ENCODE measurements at places on chromosomes 11 and 22.

- no peak for DNase-seq
Observed at GRCh38 chr22:42800451-42801251, 56.4 kb downstream of the ARFGAP3 start.

- no peak for DNase-seq
Observed at GRCh38 chr11:103832762-103833161, 203.7 kb upstream of the DDI1 start.

DNA sequence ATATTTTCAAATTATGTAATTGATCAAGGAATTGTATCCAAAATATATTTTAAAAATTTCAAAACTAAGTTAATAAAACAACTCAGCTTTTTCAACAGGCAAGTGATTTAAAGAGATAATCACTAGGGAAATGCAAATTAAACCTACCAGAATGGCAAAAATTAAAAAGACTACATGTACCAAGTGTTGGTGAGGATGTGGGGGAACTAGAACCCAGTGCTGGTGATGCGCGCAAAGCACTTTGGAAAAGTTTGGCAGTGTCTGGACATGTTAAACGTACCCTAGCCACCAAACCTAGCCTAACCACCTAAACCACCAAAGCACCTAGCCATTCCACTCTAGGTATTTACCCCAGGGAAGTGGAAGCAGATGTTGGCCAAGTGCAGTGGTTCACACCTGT, 22.9 kb downstream of the PACSIN2 start:
- DNase-seq = no peak

GRCh38 chr22:49685686-49686085, 142.0 kb downstream of the BRD1 start:
- DNase-seq = no peak

DNA sequence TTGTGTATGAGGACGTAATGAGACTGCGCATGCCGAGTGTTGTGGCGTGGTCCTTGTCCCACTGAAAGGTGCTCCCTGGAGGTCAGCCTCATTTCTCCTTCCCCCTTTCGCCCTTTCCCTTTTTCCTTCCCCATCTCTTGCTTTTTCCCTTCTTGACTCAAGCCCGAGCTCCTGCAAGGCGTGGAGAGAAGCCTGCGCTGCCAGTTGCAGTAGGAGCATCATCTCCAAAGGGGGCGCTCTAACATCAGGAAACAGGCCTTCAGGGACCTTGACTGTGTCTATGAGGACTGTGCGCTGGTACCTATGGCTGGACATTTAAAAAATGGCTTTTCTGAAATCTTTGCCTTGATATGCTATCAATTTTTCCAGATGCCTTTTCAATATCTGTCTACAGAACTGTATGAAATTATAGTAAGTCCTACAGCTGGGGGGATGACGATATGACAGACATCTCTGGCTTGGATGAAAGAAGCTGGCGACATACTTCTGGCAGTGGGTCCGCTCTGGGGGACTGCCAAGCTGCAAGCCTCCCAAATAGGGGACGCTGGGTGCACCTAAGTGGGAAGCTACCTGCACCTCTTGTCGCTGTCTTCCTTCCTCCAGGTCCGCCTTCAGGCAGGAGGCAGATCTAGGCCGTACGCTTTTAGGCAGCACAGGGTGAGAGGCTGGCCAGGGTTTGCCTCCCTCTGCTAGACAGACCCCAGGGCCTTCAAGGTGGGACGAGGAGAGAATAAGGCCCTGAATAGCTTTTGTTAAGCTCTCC, 96.5 kb downstream of the NXPE2 start:
- DNase-seq = no peak

DNA sequence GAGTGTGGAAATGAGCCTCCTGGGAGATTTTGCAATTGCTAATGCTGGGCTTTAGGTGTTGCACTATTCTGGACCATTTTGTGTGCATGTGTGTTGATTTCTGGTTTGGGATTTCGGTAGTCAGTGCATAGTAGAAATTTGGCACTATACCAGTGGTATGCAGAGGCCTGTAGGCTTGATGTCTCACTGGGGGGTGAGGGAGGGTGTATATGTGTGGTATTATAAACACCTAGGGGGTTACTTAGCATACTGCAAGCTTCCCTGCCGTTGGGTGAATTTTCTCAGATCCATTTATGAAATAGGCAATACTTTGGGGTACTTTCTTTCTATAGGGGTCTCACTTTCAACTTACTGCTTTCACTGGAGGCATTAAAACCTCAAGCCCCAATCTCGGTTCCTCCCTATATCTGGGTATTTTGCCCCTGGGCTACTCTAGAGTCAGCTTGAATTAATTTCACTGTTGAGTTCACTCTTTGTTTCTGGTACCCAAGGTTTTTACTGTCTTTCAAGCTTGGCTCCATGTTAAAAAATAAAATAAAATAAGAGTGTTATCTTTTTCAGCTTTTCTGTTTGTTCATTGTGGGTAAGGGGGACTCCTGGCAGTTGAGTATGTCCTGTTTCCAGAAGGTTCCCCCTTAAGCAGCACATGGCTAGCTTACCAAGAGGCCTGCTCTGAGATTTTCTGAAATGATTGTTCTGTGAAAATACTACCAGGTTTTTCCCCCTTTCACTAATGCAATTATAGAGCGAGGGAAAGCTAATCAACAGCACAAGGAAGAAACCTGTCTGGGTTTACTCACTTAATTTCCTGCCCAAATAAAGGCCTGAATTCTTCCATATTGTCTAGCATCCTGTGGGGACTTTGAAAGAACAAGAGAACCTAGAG, 45.8 kb downstream of the PPFIBP2 start:
- no peak for DNase-seq

GRCh38 chr11:125978181-125978716, 32.4 kb downstream of the VSIG10L2 start:
- no peak for DNase-seq

DNA sequence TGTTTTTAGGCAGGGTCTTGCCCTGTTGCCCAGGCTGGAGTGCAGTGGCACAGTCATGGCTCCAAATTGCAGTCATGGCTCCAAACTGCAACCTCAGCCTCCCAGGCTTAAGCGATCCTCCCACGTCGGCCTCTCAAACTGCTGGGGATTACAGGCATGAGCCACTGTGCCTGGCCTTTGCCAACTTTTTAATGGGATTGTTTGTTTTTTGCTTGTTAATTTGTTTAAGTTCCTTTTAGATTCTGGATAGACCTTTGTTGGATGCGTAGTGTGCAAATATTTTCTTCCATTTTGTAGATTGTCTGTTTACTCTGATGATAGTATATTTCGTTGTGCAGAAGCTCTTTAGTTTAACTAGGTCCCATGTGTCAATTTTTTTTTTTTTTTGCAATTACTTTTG, 10.0 kb upstream of the SCGB1D1 start:
- no peak for DNase-seq

DNA sequence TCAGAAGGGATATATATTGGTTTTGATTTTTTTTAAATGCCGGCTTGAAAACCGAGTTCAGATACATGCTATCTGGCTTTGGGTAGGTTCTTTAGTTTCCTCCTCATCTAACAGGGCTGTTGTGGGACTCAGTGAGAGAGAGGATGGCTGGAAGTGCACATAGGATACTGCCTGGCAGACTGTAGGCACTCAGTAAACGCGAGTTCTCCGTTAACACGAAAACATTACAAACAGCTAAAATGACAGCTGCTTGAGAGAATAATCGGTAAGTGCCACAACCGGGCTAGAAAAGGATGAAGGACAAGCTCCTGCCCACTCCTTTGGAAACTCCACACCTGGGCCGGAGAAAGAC, 369 bp downstream of the XRRA1 start:
- no peak for DNase-seq

GRCh38 chr11:117425679-117426296, 98.1 kb downstream of the CEP164 start:
- no peak for DNase-seq

- DNase-seq = no peak
Observed at GRCh38 chr11:725624-726202, 19.7 kb downstream of the EPS8L2 start.

DNA sequence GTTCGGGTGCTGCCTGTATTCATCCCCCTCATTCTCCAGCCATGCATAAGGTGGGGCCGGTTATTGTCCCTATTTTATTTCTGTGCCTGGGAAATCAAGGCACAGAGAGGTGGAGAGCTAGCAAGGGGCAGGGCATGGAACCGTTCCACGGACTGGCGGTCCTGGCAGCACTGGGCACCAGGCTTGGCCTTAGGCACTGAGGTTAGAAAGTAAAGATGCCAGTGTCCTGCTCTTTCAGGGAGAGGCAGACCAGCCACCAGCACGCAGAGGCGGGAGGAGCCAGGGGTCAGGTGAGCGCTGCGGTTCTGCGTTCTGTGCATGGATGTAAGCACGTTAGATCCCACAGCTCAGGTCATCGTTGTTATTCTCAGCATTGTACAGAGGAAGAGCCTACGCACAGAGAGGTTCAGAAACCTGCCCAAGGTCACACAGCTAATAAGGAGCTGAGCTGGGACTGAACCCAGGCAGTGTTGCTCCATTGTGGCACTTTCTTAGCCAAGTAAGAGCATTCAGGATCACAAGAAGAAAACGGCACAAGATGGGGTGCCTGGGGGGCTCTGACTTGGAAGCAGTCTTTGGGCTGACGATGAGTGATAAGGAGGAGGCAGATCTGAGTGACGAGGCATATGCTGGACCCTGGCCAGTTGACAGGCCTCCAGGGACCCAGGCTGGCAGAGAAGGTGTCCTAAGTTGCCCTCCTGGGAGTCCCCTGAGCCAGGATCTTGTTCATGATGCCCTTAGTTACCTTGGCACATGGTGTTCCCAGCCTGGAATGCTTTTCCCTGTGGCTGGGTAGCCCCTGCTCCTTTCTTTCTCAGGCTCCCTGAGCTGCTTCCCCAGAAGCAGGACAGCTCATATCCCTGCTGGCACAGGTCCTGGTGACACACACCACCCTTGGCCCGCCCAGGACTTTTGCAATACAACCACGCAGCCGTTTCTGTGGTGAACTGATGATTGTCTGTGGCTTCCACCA, 41.1 kb downstream of the OSBPL5 start:
- DNase-seq = peak; percentile 60

GRCh38 chr11:122267602-122268001, 151.6 kb upstream of the BLID start:
- DNase-seq = no peak

DNA sequence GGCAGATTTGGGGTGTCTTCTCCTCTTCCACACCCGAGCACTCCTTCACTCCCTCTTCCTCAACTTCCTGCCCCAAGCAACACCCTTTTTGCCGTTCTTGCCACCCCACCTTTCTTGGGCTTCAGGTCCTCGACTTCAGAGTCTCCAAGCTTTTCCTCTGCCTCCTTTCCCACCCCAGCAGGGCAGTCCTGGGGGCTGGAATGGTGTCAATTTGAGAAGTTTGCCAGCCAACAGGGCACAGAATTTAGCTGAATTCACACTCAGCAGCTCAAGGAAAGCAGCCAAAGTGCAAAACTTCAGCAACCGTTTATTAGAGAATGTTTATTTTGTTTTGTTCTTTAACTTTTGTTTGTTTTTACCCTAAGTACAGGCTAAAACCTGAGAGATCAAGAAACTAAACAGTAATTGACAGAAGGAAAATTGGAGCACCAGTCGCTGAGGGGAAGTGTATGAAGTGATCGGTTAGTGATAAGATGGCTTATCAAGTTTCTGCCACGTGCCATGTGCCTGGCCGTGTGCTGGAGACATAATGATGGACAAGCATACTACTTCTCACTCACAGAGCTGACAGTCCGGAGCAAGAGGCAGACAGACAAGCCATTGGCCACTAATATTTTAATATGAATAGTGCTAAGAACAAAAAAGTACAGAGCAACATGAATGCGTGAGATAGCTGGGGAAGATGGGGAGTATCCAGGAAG, 44.4 kb downstream of the AHNAK start:
- no peak for DNase-seq

DNA sequence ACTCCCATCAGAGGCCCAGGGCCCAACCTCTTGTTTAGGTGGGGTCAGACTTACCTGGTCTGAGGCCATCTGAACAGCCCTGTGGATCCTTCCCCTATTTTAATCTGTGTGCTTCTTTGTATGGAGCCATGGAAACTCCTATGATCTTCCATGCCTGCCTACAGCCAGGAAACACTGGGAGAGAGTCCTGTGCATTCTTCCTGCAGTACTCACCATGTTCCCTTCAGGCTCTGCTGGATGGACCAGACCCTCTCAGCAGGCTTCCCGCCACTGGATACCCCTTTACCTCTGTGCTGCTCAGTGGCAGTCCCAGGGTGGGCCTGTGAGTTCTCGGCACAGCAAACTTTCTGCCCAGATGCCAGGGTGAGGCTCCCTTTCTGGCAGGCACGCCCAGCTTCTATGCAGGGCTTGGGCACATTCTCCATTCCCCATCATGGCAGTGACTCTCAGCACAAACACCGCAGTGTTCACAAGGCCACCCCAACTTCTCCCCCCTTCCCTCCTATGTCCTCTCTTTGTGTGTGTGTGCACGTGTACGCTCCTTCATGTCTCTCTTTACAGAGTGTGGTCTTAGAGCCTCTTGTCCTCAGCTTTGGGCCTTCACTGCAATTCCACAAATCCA, 34.8 kb downstream of the NEU3 start:
- DNase-seq = no peak

DNA sequence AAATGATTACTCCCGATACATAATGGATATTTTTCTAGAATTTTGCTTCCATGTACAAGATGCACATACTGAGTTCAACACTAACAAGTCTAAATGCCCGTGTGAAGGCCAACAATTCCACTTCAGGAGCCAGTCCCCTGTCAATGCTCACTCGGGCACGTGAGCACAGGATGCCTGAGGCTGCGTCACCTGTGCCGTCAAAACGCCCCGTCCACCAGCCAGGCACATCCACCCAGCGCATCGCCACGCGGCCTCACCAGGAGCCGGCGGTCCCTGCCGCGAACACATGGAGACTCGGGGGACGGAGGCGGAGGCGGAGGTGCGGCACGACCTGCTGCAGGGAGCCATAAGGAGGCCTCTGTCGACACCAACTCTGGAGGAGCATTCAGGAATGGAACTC, 9.8 kb downstream of the TOLLIP start:
- no peak for DNase-seq

Data from HS-27A (cell line).